ENCODE measurements at places on chromosomes 13 and 19.

DNA sequence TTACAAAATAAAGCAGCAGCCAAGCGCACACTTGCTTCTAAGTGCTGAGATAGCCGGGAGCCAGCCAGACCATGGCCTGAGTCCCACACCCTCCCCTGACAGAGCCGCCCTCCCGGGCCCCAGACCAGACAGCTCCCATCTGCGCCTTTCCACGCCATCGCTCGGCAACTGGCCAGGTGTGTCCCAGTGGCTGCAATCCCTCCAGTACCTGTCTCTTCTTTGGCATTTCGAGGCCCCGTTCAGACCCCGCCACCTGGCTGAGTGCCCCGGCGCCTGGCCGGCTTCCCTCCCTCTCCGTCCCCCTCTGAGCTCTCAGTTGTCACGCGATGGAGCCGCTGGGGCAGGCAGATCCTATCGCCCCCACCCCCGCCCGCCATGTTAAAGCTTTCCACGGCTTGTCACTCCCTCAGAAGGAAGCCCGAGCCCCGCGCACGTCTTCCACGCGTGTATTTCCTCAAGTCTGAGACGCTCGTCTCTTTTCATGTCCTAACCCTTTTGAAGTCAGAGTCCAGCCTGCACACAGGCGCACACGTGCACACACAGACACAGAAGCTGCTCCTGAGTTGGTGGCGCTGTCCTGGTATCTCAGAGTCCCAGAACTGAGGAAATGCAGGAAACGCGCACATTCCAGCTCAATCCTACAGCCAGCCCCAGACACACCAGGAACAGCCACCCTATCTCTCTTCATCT, 7.9 kb downstream of the MLLT1 start:
- DNase-seq, result no peak

DNA sequence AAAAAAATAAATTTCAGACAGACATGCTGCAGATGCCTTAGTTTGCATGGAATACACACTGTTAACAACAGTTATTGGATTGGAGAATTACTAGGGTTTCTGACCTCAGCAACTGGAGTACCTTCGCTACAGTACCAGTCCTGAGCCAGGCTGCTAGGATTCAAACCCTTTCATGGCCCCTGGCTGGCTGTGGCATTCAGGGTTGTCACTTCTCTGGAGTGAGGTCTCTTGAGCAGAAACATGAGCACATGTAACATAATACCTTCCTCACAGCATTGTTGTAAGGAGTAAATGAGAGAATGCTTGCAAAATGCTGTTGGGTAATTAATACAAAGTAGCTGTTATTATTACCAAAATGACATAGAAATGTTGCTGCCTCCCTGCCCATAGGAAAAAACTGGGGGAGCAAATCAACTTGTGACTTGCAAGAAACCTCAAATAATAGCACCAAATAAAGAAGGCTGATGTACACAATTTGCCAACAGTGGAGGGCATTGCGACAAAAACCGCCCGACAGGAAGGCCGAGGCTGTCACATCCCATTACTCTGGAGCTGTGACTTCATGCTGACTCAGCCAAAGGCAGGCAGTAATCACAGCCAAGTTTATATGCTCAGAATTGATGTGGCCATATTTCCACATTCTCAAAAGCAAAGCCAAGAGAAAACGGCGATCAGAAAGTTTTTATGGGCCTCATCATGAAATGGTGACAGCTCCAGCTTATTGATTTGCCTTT, 100.4 kb downstream of the RFC3 start:
- no peak for DNase-seq

- peak; percentile 25 for DNase-seq
Measured at GRCh38 chr19:55251341-55252081, 7.3 kb downstream of the PPP6R1 start.

DNA sequence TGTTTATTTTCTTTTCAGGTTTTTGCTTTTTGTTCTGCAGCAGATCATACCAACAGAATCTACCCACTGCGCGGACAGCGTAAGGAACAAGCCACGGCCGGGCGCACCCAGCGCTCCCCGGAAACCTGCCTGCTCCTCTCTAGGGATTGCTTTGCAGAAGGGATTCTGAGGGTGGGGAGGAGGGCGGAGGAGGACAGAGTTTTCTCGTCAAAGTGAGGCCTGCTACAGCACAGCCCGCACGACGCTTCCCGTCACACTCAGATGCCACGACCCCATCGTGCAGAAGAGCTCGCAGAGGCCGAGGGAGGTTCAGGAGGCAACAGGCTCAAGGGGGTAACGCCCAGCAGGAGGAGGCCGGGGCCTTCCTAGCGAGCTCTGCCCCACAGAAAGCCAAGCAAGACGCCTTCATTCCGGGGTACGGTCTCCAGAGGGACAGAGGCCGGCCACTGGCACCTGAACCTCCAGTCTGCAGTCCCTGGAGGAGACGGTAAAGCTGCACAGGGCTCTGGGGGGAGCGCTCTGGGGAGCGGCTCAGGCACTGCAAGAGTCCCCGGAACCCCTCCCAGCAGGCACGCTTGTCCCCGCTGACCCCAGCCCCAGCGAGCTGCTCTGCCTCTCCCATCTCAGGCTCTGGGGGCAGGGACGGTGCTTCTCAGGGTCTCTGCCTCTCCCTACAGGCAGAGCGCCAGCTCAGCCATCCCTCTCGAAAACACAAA, 6.9 kb downstream of the REXO1 start:
- DNase-seq, result no peak

GRCh38 chr19:7266832-7267231, 27.4 kb downstream of the INSR start:
- no peak for DNase-seq

DNA sequence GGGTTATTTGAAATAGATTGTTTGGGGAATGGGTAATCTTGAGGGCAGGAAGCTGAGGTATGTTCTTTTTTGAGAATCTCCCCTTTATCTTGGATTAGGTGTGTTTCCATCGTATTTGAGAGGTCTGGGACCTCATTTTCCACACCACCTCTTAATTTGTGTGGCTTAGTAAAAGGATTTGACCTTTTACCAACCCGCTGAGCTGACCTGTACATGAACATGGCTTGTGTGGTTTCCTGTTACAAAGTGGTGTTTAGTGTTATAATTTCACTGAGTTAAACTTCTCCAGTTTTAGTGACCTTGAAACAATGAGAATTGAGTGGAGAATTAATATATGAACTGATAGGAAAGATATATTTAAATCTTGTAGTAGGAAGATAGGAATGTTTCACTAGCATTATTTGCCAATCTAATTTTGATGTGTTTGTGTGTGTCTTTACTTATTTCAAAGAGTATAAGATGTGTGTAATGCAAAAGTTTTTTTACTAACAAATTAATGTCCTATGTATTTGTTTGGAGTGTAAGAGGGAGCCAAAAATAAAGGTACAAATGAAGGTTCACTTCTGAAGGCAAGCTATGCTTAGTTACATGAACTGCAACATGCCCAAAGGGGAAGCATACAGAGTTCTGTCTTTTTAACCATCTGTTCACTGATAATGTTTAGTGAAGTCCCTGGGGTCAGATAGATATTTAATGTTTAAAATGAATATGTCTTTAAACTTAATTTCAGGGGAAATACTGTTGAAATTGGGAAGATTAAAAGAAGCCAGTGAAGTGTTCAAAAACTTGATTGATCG, 17.1 kb downstream of the NAA16 start:
- DNase-seq, result no peak

DNA sequence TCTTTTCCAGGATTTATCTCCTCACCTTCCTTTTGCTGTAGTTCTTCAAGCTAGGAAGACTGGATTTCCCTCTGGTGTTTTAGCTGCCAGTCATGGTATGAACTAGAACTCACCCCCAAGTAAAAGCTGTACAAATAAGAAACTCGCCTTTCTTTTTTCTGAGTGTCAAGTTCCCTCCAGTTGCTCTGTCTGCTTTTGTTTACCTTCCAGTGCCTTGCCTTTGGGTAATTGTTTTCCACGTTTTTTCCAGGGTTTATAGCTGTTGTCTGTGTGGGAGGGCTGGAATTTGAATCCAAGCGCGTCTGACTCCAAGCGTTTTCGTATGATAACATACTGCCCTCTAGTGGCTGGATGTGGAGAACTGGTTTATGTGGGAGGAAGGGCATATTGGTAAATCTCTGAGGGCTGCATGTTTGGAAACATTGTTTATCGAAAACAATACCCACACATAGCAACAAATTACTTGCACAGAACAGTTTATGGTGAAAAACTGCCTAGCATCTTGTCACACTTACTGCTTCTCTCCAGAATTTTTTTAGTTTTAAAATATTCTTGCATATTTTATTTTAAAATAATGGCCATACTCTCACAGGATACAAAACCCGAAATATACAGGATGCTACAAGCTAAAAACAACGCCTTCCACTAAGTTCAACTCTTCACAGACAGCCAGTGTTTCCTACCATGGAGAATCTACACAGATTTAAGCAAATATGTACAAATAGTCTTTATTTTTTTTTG, 19.2 kb downstream of the RCN3 start:
- no peak for DNase-seq

DNA sequence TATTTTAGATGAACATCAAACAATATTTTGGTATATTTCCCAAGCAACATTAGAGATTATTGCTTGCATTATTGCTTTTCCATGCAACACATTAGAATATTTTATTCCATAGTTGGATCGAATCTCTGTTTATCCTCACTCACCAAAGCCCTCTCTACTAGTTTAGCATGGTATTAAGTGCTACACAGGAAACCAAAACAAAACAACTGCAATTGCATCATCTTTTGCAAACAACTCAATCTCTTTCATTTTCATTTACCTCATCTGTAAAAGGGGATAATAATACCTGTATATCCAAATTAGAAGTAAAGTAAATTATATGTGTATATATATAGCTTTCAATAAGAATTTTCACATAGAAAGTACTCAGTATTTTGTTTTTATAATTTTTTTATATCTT, 147.8 kb upstream of the PCDH9 start:
- no peak for DNase-seq

GRCh38 chr19:28313633-28314032, 899.3 kb downstream of the UQCRFS1 start:
- no peak for DNase-seq

DNA sequence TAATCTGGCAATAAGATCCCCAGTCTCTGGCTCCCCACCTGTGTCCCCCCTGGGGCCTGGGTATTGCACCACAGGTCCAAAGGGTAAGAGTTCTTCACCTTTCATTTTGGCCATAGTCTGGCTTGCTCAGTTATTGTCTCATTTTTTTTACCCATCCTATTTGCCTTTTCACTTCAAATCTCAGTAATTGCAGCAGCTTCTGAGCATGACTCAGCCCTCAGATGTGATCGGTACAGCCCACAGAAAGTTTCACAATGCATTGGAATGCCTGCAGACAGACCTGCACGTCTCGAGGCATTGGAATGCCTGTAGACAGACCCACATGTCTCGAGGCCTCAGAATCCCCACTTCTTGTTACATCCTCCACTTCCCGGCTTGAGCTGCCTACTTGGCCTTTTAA, 173.6 kb downstream of the NUFIP1 start:
- no peak for DNase-seq

GRCh38 chr19:4678881-4679790, 9.0 kb upstream of the MYDGF start:
- no peak for DNase-seq

- DNase-seq, result no peak
Measured at GRCh38 chr13:48252176-48252575, 19.2 kb downstream of the ITM2B start.

- no peak for DNase-seq
Measured at GRCh38 chr13:24613755-24614154, 66.5 kb upstream of the ATP12A start.

DNA sequence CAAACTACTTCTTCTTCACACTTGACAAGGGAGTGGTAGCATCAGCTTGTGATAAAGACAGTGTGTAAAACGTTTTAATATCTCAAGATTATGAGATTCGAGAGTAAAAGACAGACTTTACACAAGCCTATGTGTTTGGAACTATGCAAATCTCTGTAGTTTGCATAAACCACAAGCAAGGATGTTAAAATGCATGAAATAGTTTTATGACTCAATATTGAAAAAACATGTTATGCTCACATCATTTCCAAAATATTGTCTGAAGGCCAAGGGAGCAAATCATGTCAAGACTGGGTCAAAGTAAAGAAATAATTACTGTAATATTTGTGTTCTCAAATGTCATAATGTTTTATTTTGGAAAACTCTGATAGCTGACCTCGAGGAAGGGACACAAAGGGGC, 316.8 kb upstream of the KLF12 start:
- DNase-seq, result no peak

DNA sequence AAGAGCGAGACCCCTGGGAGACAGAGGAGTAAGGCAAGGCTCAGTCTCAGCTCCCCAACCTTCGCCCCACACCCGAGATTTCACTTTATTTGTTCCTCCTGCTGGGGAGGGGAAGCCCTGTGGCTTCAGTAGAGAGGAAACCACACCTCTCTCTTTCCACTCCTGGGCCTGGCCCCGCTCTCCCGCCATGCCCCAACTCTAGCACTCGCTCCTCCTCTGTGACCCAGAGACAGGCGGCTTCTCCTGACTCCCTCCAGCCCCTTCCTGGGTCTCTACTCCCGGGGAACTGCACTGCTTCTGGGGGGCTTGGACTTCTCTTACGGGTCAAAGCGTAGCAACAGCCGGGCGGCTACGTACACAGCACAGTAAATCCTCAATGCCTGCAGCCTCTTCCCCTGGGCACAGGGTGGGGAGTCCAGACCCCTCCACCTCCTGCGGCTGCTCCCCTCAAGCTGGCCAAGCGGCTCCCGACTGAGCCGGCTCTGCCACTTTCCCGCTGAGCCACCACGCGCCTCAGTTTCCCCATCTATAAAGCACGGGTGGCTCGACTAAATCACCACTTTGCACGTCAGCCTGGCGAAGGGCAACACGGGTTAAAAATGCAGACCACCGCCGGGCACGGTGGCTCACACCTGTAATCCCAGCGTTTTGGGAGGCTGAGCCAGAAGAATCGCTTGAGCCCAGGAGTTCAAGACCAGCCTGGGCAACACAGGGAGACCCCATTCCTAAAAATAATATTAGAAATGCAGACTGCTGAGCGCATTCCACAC, 1.4 kb downstream of the RNF126 start:
- DNase-seq, result peak; percentile 39

GRCh38 chr19:34096020-34096915, 76.0 kb upstream of the LSM14A start:
- no peak for DNase-seq

DNA sequence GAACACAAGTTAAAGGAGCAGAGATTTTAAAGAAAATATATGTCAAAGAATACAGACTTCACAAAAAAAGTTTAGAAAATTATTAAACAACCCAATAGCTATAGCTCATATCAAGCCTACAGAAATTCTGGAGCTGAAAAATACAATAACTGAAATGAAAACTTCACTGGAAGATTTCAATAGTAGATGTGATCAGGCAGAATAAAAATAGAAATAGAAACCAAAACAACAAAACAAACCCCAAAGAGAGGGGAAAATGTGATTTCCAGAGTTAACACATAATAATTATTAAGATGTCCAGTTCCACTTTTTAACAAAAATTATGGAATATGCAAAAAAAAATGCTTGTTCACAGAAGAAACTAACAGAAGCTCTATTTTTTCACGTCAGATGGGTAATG, 23.6 kb downstream of the LRRC63 start:
- no peak for DNase-seq

- DNase-seq, result no peak
Measured at GRCh38 chr13:74027161-74027779, 106.9 kb downstream of the KLF12 start.
